ENCODE measurements at places on chromosomes 2 and 18.
A peak's percentile ranks its signal among the peaks of the same experiment; 100 is the strongest.

DNA sequence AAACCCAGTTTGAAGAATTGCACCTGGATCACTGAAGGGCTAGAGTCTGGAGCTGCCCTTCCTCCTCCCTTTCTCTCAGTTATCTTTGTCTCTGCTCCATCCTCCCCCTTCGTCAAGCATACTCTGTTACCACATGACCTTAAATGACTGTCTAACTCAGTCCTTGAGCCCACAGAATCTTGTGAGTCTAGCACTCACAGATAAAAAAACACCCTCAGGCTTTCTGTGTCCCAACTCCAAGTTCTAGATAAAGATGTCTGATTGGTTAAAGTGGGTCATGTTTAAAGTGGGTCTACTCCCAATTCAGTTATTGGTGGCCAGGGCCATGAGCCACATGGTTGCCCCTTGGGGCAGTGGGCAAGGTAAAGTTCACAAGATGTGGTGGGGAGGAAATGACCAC, 53.5 kb upstream of the CYP1B1 start:
- no peak for DNase-seq

DNA sequence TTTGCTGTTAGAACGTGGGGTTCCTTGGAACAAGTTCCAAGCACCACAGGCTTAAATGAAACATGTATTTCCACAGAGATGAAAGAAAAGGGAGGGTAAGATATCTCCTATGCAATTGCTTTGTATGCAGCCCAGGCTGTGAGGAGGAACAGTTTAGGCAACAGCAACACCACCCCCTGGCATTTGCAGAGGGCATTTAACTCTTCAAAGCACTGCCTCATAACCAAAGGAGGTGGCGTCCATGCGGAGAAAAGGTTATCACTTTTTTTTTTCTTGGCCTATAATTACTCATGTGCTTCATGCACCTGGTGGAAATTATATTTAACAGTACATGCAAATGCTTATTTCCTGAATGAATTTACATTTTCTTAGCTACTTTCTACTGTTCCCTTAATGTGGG, 286.0 kb downstream of the LPIN1 start:
- DNase-seq: no peak

DNA sequence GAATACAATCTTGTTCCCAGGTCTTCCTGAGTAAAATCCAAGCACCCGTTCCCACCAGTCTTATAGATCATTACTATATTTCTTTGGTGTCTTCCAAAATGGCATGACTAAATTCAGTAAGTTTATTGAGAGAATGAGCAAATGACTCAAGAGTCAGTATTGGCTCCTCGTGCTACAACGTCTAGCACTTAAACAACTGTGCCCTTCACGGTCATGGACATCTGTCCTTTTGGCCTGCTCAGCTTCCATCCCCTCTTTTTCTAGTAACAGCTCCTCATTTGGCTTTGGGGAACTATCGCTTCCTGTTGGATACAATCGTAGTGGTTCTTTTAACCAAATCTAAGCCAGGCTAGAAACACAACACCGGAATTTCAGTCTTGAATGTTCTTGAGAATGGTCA, 24.1 kb upstream of the FZD7 start:
- DNase-seq: no peak

DNA sequence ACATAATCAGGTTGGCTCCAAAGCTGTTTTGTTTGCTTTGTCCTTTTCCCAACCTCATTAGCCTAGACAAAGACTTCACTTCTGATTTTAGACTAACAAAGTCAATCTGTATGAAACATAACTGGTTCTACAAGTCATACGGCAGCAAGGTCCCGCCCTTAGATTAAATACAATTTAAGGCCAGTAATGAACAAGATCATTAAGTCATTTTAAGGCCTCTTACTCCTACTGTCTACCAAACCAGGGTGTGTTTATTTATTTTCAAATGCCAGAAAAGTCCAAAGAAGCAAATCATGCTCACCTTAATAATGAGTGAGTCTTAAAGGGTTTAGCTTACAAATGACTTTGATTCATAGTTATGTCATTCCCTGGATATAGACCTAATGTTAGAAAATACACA, 148.4 kb upstream of the ACVR2A start:
- DNase-seq: no peak

DNA sequence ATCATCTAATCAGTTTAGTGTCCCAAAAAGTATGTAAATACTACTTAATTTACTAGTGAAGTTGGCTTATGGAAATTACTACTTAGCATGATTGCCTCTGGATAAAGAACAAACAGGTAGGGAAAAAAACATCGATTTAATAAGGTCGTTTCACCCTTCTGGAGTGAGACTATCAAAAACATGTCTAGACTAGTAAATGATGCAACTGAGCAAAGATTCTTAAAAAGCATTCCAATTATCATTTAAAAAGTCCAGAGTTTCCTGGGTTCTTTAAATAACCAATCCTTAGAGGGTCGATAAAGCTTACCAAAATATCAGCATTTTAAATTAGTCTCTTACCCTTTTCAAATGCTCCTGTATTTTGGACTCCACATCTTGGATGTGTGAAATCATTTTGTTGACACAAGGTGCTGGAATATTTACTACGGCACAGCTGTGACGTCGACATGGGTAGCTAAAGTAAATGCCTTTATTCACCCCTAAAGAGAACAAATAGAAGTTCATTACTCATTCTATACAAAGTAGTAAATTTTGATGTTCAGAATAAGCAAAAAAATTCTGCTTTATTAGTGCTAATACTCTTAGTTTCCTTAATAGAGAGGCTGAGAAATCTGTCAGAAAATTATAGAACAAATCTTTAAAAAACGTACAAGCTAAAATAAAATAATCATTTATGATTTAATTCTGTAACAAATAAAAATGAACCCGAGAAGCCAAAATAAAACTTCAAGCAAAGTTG, 70.6 kb downstream of the CCDC178 start:
- DNase-seq: peak; percentile 63

DNA sequence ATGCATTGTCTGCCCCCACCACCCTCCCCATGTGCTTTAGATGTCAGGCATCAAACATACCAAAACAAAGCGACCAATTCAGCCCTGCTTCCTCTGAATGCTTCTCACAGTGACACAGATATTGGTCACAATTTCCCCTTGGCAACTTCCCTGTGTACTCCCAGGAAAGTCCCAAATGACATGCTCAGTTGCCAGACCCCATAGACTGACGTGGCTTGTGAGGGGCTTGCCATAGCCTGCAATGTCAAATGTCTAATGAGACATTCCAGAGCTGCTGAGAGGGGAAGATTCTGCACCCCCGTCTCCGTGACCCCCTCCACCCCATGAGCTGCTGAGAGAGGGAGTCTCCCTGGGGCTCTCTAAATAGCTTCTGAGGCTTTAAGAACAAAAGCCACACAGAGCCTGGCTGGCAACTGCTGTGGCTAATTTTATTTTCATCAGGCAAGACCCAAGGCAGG, 47.3 kb downstream of the RFTN2 start:
- DNase-seq: no peak

DNA sequence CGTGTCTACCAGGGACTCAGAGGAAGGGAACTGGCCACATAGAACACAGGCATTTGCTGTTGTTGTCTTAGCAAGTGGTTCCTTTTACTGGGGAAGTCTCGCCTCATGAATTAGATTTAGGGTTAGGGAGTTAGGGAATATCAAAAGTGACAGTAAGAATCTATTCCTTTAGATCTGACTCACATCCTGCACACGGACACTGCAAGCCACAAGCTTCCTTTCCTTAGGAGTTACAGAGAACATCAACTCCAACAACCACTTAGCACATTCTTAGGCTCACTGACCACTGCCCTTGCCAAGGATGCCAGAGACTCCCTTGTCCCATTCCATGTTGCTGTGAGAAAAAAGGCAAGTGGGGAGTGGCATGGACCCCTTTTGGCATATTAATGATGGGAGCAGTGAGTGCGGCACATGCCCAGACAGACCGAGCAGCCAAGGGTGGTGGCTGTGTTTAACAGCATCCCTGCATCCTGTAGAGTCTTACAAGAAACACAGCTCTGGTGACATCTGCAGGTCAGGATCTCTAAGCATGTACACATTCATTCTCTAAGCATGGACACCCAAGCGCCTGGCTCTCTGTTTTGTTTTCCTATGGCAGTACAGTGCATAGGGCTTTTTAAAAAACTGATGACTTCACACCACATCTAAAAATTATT, 745.6 kb upstream of the RAB6C start:
- no peak for DNase-seq

- no peak for DNase-seq
Measured at GRCh38 chr2:218569038-218569431, 396 bp downstream of the CNOT9 start.

DNA sequence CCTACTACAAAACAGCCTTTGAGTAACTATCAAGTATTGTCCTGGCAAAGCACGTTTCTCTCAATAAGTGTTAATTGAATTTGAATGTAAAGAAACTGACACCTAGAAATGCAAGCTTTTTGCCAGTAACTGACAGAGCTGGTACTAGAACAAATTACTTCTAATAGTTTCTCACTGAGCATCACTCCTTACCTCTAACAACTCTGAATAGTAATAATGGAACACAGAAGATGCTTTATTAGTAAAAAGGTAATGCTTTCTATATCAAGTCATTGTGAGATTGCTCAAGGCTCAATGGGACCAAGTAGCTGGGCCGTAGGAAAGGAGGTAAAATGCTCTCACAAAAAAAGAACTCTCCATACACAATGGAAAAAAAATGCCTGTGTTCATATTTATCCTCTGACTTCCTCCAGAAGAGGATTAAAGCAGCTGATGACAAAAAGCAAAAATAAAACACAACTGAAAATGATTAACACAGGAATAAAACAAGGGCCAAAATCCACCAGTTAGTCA, 11.8 kb downstream of the RASGRP3 start:
- no peak for DNase-seq

DNA sequence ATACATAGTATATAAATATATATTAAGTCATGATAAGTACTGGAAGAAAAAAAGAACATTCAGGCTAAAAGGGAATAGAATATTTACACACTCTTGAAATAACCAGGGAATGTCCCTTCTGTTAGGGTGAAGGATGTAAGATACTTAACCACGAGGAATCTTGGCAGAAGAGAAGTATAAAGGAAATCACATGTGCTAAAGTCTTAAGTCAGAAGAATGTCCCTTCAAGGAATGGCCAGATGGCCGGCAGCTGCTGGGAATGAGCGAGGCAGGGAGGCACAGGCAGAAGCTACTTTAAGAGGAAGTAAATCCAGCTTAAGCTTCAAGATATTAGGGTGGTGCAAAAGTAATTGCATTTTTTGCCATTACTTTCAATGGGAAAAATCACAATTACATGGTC, 5.5 kb downstream of the CCDC102B start:
- no peak for DNase-seq

DNA sequence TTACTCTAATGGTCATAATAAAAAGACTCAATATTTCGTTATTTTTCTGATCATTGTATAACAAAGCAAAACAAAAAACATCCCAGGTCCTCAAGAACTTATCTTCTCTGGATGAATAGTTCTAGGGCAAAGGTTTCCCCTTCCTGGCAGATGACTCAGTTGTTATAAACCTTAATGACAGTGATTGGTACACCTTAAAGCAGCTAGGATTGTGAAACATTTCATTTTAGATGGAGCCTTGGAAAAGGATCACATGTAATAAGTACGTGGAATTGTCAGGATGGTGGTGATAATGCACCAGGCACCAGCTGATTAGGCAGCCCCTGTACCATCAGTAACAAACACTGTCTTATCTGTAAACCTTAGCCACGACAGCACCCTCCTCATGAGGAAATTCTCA, 47.2 kb downstream of the MEP1B start:
- DNase-seq: no peak

GRCh38 chr2:20797096-20797495, 25.8 kb downstream of the LDAH start:
- no peak for DNase-seq

GRCh38 chr2:224982910-224983711, 59.2 kb downstream of the DOCK10 start:
- DNase-seq: peak; percentile 20

GRCh38 chr2:64201151-64201550, 56.9 kb upstream of the PELI1 start:
- DNase-seq: no peak
